SW480 (cell line): ENCODE measurements at places on chromosomes 2 and 18.

DNA sequence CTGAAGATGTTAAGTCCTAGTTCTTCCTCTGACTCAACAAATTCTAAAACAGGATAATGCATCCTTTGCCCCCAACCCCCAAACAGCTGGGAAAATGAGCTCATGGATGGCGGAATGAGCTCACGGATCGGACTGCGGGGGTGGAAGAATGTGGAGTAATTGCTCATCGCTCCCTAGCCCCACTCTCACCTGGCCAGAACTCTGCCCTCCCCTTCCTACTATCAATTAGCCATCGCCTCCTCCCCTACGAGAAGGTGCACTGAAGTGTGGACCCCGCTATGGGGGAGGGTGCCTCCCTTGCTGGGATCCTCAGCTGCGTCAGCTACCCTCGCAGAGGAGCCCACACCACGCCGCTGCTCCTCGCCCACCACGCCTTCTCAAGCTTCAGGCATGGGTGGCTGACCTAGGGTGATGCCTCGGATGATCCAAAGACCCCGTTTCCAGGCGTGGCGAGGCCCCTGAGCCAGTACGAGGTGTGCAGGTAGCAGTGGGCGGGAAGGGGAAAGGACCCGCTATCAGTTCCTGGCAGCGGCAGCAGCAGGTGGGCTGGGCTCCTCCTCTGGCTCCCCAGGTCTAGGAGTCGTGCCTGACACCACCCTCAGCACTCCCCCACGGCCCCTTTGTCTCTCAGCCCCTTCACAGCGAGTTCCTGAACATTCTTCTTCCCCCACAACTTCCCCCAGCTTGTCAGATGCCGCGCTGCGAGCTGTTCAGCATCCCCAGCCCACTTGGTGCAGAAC, 82.1 kb upstream of the POMC start:
- no peak for DNase-seq

DNA sequence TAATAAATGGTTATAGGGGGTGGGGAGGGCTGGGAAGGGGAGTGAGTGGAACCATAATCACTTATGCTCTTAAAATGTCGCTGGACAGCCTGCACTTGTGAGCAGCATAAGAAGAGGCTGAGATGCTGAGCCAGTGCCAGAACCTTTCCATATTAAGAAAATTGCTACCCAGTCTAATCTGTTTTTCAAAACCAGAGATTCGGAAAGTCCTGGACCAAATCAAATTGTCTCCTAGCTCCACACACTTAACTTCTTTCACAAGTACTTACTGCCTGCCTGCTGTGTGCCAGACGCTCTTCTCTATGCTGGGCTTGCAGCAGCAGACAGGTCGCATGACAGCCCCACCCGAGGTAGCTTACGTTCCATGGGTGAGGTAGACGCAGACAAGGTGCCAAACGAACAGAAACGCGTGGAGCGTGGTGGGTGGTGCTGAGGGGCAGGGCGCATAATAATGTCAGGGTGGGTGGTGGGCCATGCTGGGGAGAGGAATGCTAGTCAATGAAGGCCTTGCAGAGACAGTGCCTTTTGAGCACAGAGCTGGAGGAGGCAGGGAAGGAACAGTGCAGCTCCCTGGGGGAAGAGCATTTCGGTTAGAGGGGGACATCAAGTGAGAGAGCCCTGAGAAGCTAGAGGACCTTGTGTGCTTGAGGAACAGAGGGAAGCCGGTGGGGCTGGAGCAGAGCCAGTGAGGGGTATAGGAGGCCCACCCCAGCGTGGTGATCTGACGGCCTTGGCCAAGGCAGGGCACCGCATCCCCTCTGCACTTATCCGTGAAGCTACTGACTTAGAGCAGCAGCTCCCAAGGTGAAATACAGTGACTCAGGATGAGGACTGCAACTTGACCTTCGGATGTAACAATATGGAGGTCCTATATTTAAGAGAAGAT, 123.5 kb upstream of the DAPL1 start:
- no peak for DNase-seq

DNA sequence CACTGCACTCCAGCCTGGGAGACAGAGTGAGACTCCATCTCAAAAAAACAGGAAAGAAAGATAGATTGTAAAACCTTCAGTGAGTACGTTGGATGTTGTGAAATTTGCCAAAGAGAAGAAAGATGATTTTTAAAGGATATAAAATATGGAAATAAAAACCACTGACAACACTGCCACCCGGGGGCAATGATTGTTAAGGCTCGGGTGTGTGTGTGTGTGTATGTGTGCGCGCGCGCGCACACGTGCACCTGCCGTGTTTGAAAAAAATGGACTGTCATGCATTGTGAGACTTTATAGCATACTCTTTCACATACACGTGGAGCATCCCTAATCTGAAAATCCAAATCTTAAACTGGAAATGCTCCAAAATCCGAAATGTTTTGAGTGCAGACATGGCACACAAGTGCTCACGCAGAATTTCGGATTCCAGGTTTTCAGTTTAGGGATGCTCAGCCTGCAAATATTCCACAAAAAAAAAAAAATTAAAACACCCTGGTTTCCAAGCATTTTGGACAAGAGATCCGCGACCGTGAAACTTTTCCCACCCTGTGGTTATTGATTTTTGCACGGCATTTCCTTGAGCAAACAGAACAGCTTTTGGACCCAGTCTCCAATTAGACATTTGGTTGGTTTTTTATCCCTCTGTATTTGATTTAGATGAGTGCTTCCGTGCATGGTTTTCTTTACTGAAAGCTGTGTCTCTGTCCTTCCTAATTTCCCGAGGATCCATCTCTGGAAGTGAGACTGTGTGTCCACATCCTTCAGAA, 269.2 kb downstream of the AGAP1 start:
- DNase-seq = no peak

DNA sequence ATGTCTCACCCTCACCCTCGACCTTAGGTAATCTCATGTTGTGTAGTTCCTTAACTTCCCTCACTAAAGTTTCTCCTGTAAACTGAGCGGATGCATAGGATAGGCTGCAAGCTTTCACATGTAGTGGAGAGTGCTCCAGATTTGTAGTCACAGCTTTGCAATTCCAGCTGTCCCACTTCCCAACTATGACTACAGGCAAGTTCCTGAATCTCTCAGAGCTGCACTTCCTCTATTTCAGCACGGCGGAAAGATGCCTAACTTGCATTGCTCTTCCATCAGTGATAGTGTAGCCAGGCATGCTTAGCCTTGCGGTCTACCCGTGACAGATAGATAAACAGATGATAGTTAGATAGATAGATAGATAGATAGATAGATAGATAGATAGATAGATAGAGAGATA, 183.1 kb upstream of the CCDC68 start:
- no peak for DNase-seq
